ENCODE measurements at places on chromosomes 4 and X.

- no peak for DNase-seq
Measured at GRCh38 chrX:551306-551705, 79.3 kb upstream of the SHOX start.

DNA sequence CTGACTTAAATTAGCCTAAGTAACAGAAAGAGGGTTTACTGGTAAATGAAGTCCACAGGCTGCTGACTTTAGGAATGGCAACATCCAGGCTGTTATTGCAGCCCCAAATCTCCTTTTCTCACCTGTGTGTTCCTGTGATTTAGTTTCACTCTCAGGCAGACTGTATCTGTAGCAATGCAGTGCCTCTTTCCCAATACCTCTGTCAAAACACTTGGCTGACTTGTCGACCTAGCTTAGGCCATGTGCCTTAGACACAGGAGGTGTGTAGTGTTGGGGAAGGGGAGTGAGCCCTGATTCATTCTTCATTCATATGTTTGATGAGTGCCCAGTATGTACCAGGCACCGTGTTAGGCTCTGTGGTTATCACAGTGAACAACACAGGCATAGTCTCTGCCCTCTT lies 46.9 kb downstream of the JADE3 start:
- DNase-seq: no peak

DNA sequence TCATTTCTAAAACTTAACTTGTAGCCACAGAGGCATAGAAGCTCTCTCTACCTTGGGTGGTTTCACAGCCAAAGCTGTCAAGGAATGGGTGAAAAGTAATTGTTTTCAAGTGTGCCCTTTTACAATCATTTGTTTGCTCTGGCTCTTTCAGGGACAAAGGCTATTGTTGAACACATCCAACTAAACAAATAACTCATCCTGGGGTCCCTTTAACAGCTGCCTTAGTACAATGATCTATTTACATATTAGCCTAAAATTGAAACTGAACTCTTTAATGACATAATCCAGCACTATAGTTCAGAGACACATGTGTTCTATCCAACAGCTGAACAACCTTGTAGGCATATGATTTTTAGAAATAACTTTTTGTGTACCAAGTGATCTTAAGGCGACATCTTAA lies 3.7 kb downstream of the HHIP start:
- DNase-seq: no peak

DNA sequence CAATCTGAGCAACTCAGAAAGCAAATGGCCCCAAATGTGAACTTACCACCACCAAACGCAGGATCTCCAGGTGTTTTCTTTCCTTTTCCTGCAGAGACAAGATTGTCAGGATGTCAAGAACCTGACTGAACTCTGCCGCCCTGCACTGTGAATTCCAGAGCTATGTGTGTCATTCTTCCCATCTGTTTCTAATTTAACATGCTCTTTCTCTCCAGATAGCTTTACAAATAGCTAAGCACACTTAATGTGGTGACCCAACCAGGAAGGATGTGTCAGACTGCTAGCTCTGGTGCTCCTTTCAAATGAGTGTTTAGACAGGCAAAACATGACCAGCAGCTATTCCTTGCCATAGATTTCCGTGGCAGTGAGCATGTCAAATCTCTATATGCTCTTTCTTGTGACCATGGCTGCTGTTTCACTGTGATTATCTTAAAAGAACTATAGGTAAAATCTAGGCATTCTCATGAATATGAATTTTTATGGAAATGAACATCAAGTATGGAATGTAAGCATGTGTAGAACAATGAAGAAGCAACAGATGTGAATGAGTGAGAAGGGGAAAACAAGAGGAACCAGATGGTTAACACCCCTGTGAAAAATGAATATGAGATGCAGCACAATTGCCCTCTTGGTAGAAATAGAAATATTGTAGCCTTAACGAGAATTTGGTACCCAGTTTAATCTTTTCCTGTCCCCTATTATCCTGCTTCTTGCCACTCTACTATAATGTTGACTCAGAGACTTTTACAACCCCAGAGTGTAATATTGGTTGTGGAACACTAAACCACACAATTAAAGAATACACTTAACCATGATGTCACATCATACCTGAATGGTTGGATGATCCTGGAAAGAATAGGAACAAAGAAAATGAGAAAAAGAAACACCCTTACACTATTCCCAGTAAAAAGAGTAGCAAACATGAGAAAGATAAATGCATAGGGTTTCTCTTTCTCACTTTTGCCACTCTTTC lies 247.8 kb upstream of the DKK2 start:
- DNase-seq: peak; percentile 93

GRCh38 chrX:92270936-92271855 lies 492.0 kb downstream of the PCDH11X start:
- DNase-seq: no peak

DNA sequence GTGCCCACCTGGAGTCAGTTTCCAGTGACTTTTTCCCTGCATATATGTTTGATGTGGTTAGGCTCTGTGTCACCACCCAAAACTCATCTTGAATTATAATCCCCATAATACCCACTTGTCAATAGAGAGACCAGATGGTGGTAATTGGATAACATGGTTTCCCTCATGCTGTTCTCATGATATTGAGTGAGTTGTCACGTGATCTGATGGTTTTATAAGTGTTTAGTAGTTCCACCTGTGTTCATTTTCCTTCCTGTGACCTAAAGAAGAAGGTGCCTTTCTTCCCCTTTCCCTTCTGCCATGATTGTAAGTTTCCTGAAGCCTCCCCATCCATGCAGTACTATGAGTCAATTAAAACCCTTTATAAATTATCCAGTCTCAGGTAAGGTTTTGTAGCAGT lies 740.9 kb downstream of the ARAP2 start:
- no peak for DNase-seq

DNA sequence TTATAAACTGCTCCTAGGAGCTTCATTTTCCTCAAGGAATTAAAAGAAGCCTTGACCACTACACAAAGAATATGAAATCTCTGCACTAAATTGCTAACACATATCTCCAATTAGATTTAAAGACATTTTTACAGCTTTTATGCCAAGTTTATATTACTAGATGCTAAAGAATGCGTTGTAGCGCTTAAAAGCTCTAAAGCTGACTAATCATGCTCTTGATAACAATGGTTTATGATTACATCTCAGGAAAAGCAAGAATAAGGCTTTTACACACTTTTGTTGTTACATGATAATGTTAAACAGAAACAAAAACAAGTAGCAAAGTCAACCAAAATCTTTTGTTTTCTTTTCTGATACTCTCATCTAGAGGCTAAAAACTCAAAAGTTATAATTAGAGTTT lies 44.7 kb downstream of the SLC10A7 start:
- DNase-seq: peak; percentile 5

Measured in HCEC 1CT (cell line).